Type B pancreatic cell (in vitro differentiated cells): ENCODE measurements at places on chromosomes 6 and 20. TPM values are rescaled to one million over a fixed set of nuclear protein-coding genes. Genes with fewer than 3 reads are reported as not detected.

The CST4 gene
- total RNA-seq, result 2.1 and 56.8 TPM in 2 replicates

The TAGAP gene
- 0.22 and 0.43 TPM in 2 replicates for total RNA-seq

The DEFB132 gene
- total RNA-seq, result not detected in 2 replicates

GRCh38 chr20:31673435-31673834, 35.7 kb downstream of the COX4I2 start:
- H3K4me1 ChIP-seq, result peaks cover 43% of the 10 kb centered on the region
- peaks cover 31% of the 10 kb centered on the region for H3K36me3 ChIP-seq
- H3K27ac ChIP-seq, result peak overlapping the region; percentile 5
- H3K4me3 ChIP-seq, result no peak overlapping the region
- no peaks in the 10 kb centered on the region for H3K27me3 ChIP-seq
- DNase-seq, result no peak

GRCh38 chr6:5670381-5670780, 336.3 kb downstream of the NRN1 start:
- no peak overlapping the region for H3K27ac ChIP-seq
- peaks cover 24% of the 10 kb centered on the region for H3K4me1 ChIP-seq
- H3K4me3 ChIP-seq, result no peak overlapping the region
- H3K27me3 ChIP-seq, result no peaks in the 10 kb centered on the region

- H3K27ac ChIP-seq, result no peak overlapping the region
- DNase-seq, result no peak
- H3K4me1 ChIP-seq, result no peaks in the 10 kb centered on the region
- no peaks in the 10 kb centered on the region for H3K36me3 ChIP-seq
These were observed 577.8 kb downstream of the MAFB start for GRCh38 chr20:40111282-40111681.
